ENCODE measurements at places on chromosomes 11 and 22.

- no peak for DNase-seq
Observed at GRCh38 chr22:38448945-38449745, 5.9 kb downstream of the KCNJ4 start.

DNA sequence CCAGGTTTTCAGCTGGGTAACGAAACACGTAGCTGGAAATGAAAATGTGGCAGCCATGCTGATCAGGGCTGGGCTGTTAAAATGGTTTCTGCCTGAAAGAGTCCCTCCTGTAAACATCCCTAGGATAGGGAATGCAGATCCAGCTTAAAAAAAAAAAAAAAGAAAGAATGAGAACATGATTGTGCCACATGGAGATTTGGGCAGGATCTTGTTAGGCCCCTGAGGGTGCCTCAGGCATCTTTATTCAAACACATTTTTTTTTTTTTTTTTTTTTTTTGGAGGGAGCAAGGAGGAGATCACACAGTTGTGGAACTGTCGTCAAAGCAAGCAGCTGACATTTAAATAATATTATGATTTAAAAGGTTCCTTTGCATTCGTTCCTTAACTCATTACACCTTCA lies 900.3 kb downstream of the OPCML start:
- DNase-seq = no peak

DNA sequence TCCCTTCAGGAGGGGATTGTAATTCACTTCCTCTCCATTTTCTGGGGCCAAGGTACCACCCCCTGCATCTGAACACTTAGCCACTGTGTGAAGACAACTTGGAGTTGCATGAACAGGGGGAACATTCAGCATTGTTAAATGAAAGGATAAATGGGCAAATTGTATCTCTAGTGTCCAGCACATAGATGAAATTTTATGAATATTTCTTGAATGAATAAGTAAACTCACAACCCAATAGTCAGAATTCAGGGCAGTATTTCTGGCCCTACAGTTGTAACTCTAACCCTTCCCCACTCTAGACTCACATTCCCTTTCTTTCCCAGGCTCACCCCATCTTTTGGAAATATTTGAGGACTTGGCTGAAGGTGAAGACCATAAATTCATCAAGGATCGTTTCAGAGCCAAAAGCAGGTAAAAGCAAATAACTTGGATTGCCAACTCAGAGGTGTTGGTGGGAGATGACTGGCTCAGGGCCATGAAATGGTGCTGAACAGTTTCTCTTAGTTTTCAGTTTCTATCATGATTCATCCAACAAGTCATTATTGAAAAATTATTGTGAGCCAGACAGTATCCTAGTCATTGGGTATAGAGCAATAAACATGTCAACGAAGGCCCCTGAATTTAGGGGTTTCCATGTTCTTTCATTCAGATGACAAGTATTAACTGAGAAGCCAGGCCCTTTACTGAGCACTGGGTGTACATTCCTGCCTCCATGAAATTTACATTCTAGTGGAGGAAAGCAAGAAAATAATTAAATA lies 33.3 kb upstream of the ZC3H12C start:
- DNase-seq = no peak

DNA sequence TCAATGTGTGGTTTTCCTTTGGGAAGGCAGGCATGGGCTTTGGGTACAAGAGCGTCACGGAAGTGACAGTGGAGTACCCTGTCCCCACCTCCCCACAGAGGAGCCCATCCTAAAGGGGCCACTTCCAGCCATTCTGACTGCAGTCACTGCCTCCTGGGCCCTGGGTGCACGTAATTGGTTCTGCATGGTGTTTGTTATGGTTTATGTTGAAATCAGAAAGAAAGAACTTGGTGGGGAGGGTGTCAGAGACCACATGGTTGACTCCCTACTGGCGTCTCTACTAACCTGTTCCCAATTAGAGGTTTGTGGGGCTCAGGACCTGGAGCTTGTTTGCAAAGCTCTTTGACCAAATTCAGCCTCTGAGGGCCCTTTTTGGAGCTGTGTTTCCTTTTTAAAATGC lies 40.8 kb downstream of the RIBC2 start:
- no peak for DNase-seq
